Esophagus muscularis mucosa (tissue), 4 donors: ENCODE measurements at places on chromosomes 7 and 10. TPM values are rescaled to one million over a fixed set of nuclear protein-coding genes. Genes with fewer than 3 reads are reported as not detected.
A peak's percentile ranks its signal among the peaks of the same experiment; 100 is the strongest.

- H3K4me1 ChIP-seq, result peaks cover 7% of the 10 kb centered on the region
- no peaks in the 10 kb centered on the region for H3K27me3 ChIP-seq
- H3K4me3 ChIP-seq, result no peak overlapping the region
- H3K36me3 ChIP-seq, result no peaks in the 10 kb centered on the region
Observed at GRCh38 chr7:18469316-18469715, 26.2 kb upstream of the HDAC9 start.

DNA sequence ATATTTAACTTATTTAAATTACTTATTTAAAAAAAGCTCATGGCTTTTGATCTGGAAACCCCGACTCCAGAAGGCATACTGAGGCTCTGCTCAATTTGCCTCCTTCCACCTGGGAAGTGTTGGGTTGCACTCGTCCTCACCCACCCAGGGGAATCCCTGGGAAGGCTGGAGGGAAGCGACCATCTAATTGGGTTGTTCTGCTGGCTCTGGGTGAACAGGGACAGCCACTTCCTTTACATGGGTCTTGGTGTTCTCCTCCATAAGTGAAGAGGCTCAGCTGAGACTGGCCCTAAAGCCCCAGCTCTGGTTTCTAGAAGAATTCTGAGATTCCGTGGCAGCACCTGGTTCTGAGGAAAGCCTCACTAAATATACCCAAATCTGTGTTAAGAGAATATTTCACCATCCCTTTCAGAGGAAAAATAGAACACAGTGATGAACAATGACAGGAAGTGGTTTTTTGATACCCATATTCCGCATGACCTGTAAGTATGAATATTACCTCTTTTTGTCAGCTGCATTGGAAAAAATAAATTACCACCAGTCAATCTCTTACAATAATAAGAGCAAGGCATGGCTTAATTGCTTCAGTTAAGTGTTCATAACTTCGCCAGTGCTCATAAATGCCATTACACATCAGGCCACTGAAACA lies 131.1 kb upstream of the SHH start:
- H3K4me3 ChIP-seq, result no peak overlapping the region
- no peak overlapping the region for H3K27ac ChIP-seq
- no peaks in the 10 kb centered on the region for H3K36me3 ChIP-seq
- H3K4me1 ChIP-seq, result no peaks in the 10 kb centered on the region

GRCh38 chr7:149564340-149565095 lies 66.9 kb upstream of the ZNF746 start:
- no peaks in the 10 kb centered on the region for H3K27me3 ChIP-seq
- H3K4me3 ChIP-seq, result no peak overlapping the region
- no peak for DNase-seq
- H3K36me3 ChIP-seq, result peaks cover 15% of the 10 kb centered on the region

GRCh38 chr10:76647301-76647700 lies 990.3 kb downstream of the KCNMA1 start:
- H3K4me3 ChIP-seq, result no peak overlapping the region
- DNase-seq, result no peak
- H3K4me1 ChIP-seq, result peaks cover 21% of the 10 kb centered on the region

- peaks cover 22% of the 10 kb centered on the region for H3K36me3 ChIP-seq
- peaks cover 8% of the 10 kb centered on the region for H3K4me1 ChIP-seq
- H3K27me3 ChIP-seq, result no peaks in the 10 kb centered on the region
- no peak overlapping the region for H3K4me3 ChIP-seq
Observed at GRCh38 chr7:141673346-141673745, 28.6 kb downstream of the DENND11 start.

DNA sequence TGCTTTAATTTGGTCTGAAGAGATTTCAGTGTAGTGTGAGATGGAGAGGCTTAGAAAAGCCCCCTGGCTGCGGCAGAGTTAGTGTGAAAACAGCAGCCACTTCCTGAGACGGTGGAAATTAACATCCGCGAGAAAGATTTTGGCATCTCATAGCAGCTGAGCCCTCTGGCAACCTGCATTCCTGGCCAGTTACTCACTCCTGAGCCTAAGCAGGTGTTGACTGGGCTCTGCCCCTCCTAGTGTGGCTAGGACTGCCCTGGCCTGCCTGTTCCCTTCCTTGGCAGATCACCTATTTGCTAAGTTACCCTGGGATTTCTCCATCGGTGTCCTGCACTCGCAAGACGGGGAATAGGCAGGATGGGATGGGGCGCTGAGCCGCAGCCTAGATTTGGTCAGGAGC lies 57.6 kb upstream of the LMTK2 start:
- no peaks in the 10 kb centered on the region for H3K4me1 ChIP-seq
- no peaks in the 10 kb centered on the region for H3K27me3 ChIP-seq
- no peak overlapping the region for H3K4me3 ChIP-seq
- H3K27ac ChIP-seq, result no peak overlapping the region
- DNase-seq, result no peak

DNA sequence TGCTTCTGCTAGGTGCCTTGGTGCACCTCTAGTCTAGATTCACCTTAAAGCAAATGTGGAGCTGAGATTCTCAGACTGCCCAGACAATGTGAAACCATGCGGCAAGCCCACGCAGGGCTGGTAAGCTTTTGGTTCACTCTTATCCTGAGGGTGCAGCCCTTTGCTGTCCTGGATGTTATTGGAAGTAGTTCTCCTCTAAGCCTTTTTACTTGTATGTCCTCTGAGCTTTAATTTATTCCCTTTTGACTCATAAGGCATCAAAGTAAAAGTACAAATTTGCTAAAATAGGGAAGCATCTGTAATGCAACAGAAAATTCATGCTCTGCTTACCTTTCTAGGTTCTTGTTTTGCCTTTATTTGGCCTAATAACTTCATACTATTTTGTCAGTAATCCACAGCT lies 186.8 kb downstream of the MACC1 start:
- no peak for DNase-seq
- H3K27me3 ChIP-seq, result no peaks in the 10 kb centered on the region
- H3K4me3 ChIP-seq, result no peak overlapping the region
- no peak overlapping the region for H3K27ac ChIP-seq

- no peak overlapping the region for H3K27ac ChIP-seq
- peaks cover 10% of the 10 kb centered on the region for H3K4me1 ChIP-seq
- DNase-seq, result no peak
- H3K27me3 ChIP-seq, result no peaks in the 10 kb centered on the region
- H3K36me3 ChIP-seq, result no peaks in the 10 kb centered on the region
Observed at GRCh38 chr7:49771427-49772176, 1.8 kb upstream of the VWC2 start.

DNA sequence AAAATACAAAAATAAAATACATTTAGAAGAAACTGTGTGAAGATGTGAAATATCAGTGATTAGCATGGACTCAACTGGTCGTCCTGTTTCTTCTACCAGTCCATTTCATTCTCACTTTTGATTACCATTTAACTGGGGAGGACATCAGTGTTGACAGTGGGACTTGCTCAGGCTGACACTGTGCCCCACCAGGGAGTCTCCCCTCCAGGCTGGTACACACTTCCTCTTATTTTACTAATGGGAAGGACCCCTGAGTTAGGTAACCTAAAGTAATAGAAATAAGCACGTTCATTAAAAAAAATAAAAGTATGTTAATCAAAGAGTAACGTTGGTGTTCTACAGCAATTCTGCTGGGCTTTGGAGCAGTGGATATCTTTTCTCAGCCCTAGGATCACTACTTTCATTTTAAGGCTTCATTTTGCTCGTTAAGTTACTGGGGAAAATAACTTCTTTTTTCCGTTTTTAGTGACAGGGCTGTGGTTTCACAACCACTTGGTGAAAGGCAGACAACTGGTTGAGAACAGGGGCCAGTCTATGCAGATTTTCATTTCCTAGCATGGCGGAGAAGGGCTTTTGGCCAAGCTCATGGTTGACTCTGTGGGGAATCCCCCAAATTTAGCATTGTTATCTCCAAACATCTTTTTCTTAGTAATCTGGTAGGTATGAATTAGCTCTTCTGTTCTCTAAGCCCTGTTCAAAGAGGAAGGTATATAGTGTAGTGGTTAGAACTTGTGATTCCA lies 2.1 kb downstream of the SNX10 start:
- H3K27me3 ChIP-seq, result peaks cover 21% of the 10 kb centered on the region
- DNase-seq, result no peak
- H3K27ac ChIP-seq, result no peak overlapping the region
- H3K4me1 ChIP-seq, result peaks cover 14% of the 10 kb centered on the region

GRCh38 chr7:191981-192649 lies at the start of gene FAM20C:
FAM20C (plus strand) TSS chr7:192571; CDS start chr7:193200, 629 bp downstream.
- H3K4me1 ChIP-seq, result peaks cover 56% of the 10 kb centered on the region
- peak within 1 kb of the TSS; percentile 86 for H3K4me3 ChIP-seq

DNA sequence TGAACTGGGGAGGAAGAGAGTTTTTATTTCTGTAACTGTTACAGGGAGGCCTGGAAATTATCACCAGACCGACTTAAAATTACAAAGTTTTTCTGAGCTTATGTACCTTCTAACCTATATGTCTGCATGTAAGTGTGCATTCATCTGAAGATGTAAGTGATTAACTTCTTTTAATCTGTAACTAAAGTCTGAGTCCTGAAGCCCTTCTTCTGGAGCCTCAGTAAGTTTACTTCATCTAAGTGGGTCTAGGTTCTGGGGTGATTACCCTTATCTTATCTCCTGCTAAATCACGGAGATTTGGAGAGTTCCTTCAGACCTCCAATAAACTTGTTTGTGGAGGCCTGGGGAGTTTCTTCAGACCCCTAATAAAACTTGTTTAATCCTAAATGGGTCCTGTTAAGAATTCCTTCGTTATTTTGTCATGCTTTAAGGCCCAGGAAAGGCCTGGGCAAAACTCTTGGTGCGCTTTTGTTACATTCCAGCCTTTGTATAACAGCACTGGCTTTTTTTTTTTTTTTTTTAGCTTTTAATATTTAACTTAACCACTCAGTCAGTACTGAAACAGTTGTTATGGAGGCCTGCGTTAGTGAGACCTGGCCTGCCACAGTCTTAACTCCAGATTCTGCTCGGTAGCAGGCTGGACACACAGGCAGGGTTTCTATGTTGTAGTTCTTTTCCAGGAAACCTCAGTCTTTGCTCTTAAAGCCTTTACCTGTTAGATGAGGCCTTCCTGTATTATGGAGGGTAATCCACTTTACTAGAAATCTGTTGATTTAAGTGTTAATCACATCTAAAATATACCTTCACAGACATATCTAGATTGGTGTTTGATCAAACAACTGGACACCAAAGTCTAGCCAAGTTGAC lies 33.0 kb downstream of the TPST1 start:
- no peaks in the 10 kb centered on the region for H3K27me3 ChIP-seq
- H3K36me3 ChIP-seq, result no peaks in the 10 kb centered on the region
- DNase-seq, result no peak
- no peaks in the 10 kb centered on the region for H3K4me1 ChIP-seq
- no peak overlapping the region for H3K4me3 ChIP-seq

DNA sequence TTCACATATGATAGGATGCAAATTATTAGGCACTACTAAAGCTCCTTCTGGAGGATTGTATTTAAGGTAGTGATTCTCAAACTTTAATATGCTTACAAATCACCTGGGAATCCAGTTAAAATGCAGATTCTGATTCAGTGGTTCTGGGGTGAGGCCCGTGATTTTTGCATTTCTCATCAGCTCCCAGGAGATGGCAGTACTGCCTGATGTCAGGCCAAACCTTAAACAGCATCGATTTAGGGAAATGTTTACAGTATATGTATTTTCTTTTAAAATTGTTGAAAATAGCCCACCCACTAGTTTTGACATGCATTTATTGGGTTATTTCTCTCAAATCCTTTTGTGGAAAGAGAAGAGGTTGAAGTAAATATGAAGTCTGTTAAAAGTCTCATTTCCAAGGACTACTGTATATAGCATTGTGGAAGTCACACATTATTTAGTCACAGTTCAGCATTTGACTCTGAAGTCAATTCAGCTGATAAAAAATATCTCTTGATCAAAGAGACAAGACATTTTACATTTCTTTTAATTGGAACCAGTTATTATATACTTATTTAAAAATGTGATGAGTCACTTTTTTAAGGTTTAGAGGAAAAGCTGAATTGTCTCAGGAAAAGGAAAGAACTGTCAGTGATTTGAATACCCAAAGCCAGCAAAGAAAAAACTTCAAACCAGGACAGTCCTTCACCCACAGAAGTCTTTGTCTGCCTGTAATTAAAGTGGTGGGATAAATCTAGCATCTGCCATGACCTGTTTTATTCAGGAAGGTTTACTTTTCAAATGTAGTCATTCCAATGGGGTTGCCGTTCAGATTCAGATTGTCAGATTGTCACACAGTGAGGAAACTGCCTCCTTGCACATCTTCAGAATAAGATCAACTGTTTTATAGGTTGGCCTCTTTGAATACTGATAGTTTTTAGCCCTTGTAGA lies 21.1 kb upstream of the HBP1 start:
- peaks cover 13% of the 10 kb centered on the region for H3K4me1 ChIP-seq
- peak overlapping the region; percentile 1 for H3K27ac ChIP-seq
- H3K27me3 ChIP-seq, result no peaks in the 10 kb centered on the region
- H3K36me3 ChIP-seq, result no peaks in the 10 kb centered on the region

Gene CALML3
- not detected for total RNA-seq

Gene PCGF6
- total RNA-seq, result 14.1 TPM

Gene PTF1A
- not detected for total RNA-seq

Gene NACAD
- 15.5 TPM for total RNA-seq

Gene ABHD11
- 7.9 TPM for total RNA-seq

Gene GRIFIN
- not detected for total RNA-seq

Gene ZP3
- 1.0 TPM for total RNA-seq

Gene SEMA4G
- total RNA-seq, result 1.7 TPM

Gene AMPH
- total RNA-seq, result 7.4 TPM

Gene PKD2L1
- total RNA-seq, result not detected

Gene SLIT1
- 0.42 TPM for total RNA-seq

Gene ATRNL1
- 18.0 TPM for total RNA-seq
